Stimulated activated naive CD8-positive, alpha-beta T cell treated with anti-CD3 and anti-CD28 coated beads, Interleukin-15, Interleukin-2, amounts not matched to agents 100 U/mL and 50 U/mL, for 24 hours (primary cell): ENCODE measurements at places on chromosomes 16 and 17.

- DNase-seq: no peak
Measured at GRCh38 chr16:86089334-86089900, 190.5 kb downstream of the IRF8 start.

- no peak for DNase-seq
Measured at GRCh38 chr17:28506763-28507487, 777 bp downstream of the FOXN1 start.

GRCh38 chr17:57286399-57287105 lies 30.2 kb downstream of the MSI2 start:
- DNase-seq: no peak

GRCh38 chr16:86496262-86496928 lies 13.9 kb upstream of the FOXF1 start:
- DNase-seq: no peak

DNA sequence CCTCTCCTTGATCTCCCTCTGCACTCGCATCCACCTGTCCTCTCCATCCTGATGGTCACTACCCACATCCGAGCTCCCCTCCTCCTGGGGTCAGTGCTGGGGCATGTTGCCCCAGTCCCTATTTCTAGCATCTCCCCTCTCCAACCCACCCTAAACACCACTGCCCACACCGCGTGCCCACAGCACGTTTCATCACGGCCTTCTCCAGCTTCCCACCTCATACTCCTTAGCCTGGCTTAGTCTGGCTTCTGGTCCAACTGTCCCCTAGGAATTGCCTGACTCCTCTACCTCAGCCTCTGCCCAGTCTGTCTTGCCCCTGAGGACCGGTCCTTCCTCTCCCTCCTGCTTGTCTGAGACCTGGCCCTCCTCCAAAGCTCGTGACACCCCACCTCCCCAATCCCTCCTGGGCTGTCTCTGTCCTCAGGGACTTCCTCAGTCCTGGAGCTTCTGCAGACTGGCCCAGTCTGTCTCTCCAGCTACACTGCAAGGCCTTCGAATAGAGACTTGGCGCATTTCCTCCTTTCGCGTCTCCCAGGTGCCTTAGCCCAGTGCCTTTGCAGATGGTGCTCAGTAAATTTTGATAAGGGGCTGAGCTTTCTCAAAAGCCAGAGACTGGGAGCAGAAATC lies 4.9 kb downstream of the ALOX15 start:
- DNase-seq: no peak

DNA sequence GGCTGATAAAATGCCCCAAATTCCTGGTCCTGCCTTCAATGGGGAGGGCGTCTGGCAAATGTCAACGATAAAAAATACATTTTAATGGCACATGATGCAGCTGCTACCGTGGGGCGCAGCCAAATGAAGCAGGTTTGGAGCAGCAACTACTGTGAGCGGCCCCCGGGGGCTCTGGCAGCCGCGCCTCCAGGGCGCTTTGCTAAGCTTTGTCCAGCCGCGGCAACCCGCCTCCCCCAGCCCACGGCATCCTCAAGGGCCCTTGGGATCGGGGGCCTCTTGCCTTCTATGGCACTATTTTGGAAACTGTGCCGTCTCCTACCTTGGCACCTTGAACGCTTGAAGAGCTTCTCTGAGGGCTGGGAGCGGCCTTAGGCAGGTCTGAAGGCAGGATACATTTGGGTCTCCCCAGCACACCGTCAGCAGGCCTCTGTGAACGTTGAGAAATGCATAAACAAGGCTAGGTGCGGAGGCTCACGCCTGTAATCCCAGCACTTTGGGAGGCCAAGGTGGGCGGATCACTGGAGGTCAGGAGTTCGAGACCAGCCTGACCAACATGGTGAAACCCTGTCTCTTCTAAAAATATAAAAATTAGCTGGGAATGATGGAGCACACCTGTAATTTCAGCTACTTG lies 25.1 kb downstream of the TBX4 start:
- DNase-seq: no peak

DNA sequence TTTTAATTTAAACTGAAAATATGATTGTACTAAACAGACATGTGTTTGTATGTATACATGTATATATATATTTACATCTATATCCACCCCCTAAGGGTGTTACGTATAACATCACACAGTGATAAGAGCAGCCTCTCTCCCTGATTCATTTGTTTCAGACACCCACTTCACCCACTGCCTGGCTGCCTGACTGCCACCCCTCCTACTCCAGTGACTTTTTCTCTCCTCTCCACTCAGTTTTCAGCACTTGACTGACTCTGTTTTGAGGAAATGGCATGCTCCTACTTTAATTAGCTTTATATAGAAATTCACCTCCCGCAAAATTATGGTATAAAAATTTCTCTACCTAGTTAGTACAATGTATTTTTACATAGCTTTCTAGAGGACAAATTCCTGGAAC lies 20.0 kb downstream of the BFAR start:
- no peak for DNase-seq

DNA sequence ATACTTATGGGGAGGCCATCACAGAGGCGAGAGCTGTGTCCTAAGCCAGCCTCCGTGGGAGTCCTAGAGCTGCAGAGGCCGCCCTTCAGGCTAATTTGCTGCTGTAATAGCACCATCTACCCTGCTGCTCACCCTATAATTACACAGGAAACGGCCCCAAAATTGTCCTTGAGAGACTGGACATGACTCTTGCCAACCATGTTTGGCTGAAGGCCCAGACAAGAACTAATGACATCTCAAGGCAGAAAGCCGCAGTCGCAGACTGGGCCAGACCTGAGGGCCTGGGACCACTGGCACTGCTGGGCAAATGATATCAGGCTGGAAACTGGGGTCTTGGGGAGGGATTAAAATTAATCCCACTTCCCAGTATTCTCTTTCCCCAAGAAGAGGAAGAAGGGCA lies 24.1 kb downstream of the PSMD7 start:
- DNase-seq: no peak

GRCh38 chr17:79612468-79613194 lies 1.8 kb upstream of the RBFOX3 start:
- peak; percentile 78 for DNase-seq

- no peak for DNase-seq
Measured at GRCh38 chr17:36501963-36502362, 15.5 kb downstream of the ZNHIT3 start.

- no peak for DNase-seq
Measured at GRCh38 chr16:21653571-21653970, 1.2 kb upstream of the IGSF6 start.

DNA sequence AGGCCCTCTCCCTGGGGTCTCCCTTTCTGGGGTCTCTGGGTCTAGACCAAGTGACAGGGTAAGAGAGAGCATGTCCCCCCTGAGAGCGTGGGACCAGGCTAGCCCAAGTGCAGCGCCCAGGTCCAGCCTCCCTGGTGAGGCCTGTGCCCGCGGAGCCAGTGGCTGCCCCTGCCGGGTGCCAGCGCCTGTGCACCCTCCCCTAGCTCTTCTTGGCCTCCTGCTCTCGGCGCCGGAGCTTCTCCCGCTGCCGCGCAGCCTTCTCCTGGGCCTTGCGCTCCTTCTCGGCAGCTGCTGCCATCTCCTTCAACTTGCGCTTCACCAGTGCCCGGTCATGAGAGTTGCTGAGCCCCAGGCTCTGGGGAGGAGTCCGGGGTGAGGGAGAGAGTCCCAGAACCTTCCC lies 17.3 kb downstream of the SAMD14 start:
- no peak for DNase-seq

- DNase-seq: no peak
Measured at GRCh38 chr16:75742424-75743047, 16.2 kb upstream of the CPHXL start.

- DNase-seq: no peak
Measured at GRCh38 chr16:84924331-84925091, 86.8 kb downstream of the ZDHHC7 start.

- DNase-seq: peak; percentile 35
Measured at GRCh38 chr17:491086-492021, 138.7 kb upstream of the RPH3AL start.

- DNase-seq: no peak
Measured at GRCh38 chr16:79006765-79007164, 593.8 kb downstream of the MAF start.

DNA sequence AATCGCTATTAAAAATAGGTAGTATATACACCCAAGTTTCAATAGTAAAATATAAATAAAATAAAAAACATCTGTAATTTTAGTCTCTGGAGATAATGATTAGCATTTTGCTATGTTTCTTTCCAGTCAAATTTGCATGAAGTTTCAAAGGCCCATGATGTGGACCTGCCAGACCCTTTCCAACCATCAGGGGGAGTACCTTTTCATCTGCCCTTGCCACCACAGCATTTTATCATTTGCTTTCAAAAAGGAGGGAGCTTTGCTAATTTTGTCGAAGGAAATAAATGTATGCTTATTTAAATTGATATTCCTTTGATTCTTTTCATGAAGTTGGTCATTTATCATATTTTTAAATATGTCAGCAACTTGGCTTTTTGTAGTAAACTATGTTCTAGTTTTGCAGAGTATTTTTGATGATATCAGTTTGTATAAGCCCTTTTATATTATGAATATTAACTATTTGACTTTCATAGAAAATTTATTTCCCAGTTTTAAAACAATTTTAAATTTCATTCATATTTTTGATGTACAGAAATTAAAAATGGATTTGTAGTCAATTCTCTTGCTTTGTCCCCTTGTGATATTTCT lies 115.2 kb upstream of the NETO2 start:
- peak; percentile 10 for DNase-seq

- no peak for DNase-seq
Measured at GRCh38 chr16:2761472-2761871, 9.0 kb downstream of the SRRM2 start.

GRCh38 chr17:79136596-79136995 lies 62.0 kb downstream of the ENGASE start:
- DNase-seq: no peak

GRCh38 chr16:73326221-73326620 lies 278.3 kb upstream of the ZFHX3 start:
- no peak for DNase-seq

DNA sequence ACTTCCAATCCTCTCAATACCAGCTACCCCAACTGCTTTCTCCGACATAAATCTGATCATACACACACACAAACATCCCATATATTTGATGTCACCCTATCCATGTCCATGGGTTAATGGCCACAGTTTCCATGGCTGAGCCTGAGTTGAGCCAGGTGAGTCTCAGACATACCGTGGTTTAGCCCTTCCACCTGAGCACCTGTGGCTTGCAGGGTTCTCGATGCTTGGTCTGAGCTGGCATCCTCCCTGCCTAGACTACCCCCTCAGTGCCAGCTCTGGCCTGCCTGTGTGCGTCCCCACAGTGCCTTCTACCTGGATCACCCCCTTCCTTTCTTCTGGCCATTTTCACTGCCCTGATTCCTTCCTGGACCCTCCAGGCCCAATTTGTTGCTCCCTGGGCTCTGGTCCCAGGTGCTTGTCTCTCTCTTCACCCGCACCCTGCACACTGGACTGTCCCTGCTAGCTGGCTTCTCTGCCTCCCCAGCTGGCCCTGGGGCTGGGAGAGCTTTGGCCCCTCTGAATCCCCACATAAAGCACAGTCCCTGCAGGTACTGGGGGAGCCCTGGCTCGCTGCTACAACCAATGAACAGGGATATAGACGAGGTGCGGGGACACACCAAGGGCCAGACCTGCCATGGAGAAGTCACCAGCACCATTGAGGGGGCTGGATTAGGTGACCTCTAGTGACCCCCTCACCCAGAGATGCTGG lies 7.4 kb downstream of the ELMO3 start:
- no peak for DNase-seq

DNA sequence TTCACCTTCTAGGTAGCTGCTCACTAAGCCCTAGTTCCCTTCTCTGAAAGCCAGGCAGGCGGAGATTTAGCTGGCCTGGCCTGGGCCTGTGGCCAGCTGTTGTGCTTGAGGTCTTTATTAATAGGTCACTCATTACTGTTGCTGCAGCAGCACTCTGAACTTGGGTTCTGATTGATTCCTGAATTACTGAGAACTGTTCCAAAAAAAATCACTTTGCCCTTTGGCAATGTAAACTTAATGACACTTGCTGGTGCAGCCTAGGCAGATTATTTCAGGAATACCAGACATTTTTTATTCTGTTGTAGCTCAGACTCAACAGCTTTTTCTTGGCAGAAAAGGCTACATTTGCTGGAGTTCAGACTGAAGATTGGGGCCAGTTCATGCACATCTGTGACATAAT lies 2.7 kb downstream of the TOM1L1 start:
- no peak for DNase-seq

DNA sequence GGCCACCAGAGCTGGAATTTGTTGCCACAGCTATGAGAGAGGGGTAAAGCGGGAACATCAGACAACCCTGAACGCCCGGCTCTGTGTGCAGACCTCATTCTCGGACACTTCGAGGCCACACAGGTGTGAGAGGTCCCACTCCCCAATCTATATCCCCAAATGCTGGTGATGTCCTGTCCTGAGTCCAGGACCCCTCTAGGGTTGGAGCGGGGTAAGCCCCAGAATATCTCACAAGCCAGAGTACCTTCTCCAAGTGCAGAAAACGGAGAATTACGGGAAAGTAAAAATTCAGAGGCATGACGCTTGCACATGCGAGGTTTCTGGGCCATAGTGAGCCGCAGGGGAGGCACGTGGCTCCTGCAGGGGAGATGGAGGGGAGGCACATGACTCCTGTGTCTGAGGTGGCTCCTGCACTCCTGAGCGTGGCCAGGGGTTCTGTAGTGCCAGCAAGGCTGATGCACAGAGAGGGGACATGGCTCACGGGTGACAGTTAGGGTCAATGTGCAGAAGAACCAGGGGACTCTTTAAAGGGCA lies 248.0 kb downstream of the RBFOX3 start:
- no peak for DNase-seq

DNA sequence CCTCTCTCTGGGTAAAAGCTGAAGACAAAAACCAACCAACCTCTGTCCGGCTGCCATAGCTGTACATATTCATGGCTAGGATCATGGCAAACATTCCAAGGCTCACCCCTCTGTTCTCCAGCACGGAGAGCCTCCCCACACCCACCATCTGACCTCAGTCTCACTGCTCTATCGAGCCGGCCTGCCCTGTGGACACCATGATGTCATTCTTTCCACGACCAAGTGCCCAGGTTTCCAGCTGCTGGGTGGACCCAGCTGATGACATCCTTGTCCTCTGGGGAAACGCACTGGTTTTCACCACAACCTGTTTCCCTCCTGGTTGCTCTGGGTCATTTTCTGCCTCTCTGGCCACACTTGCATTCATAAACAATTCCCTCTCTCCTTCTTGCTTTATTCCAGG lies 67.7 kb downstream of the NDEL1 start:
- no peak for DNase-seq

- DNase-seq: no peak
Measured at GRCh38 chr17:73760439-73760758, 116.2 kb upstream of the SDK2 start.

GRCh38 chr16:86018487-86018886 lies 119.5 kb downstream of the IRF8 start:
- DNase-seq: peak; percentile 27

DNA sequence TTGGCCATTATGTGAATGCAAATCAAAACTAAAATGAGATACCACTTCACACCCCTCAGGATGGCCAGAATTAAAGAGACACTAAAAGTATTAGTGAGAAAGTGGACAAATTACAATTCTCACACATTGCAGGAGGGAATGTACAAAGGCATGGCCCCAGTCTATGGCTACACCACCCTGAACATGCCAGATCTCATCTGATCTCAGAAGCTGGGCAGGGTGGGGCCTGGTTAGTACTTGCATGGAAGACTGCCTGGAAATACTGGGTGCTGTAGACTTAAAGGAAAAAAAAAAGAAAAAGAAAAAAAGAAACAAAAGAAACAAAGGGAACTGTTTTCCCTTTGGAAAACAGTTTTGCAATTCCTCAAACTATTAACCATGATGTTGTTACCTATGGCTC lies 97.0 kb upstream of the RBL2 start:
- DNase-seq: no peak
